ENCODE measurements at places on chromosomes 7 and 10. TPM values are rescaled to one million over a fixed set of nuclear protein-coding genes. Genes with fewer than 3 reads are reported as not detected.

The MYO1G gene
- 0.15 TPM for total RNA-seq

The LRRC4 gene
- not detected for total RNA-seq

The PLEKHS1 gene
- total RNA-seq: not detected

The AOAH gene
- not detected for total RNA-seq

The EGR2 gene
- total RNA-seq: 1.0 TPM

The ZNF316 gene
- total RNA-seq: 27.1 TPM

The ADCYAP1R1 gene
- not detected for total RNA-seq

The SUN3 gene
- total RNA-seq: 0.22 TPM

The PLEKHA1 gene
- total RNA-seq: 55.8 TPM

GRCh38 chr7:16026253-16027020 is 340.0 kb upstream of the MEOX2 start:
- H3K4me1 ChIP-seq: no peaks in the 10 kb centered on the region
- peaks cover 44% of the 10 kb centered on the region for H3K27me3 ChIP-seq
- no peaks in the 10 kb centered on the region for H3K36me3 ChIP-seq
- H3K4me3 ChIP-seq: no peak overlapping the region
- DNase-seq: peak; percentile 1

DNA sequence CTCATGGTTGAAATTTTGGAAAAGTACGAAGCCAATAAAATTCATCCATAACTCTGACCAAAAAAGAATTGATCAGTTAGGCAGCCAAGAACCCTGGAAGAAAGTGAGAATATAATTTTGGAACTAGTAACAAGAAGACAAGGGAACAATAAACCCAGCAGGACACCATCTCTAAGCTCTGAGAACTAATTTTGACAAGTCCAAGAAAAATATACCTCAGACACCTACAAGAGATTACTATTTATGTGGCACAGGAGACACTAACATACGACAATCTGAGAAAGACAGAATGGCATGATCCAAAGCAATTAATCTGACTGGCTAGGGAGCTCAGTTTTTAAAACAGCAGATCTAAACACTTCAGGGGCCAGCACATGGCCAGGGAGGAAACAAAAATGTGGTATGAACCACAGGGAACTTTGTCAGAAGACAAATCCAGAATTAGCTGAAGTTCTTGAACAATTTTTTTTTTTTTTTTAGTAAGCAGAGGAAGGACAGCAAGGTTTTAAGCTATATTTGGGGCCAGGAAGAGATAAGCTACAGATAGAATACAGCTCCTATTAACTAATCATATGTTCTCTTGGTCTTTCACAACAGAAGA is 38.9 kb downstream of the PARD3 start:
- H3K27ac ChIP-seq: no peak overlapping the region
- peaks cover 32% of the 10 kb centered on the region for H3K4me1 ChIP-seq
- H3K27me3 ChIP-seq: no peaks in the 10 kb centered on the region
- peaks cover 6% of the 10 kb centered on the region for H3K36me3 ChIP-seq

DNA sequence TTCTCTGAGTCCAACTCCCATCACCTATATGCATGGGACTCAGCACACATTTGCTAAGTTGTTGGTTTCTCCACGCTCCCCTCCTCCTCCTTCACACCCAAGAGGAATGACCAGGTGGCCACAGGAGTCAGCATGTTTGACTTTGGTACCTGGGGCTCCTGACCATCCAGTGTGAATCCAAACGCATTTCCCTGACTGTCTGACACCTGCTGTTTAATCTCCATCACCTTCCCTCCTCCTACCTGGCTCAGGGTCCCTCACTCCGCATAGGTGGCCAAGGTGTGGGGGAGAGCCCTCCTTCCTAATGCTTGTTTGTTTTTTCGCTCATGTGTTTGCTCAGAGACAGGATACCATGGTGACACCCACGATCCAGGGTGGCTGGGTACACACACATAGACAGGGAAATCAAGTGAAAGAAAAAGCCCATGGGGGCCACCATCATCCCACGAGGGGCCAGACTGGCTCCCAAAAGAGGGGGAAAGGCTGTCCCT is 194.9 kb downstream of the KCNMA1 start:
- H3K27me3 ChIP-seq: no peaks in the 10 kb centered on the region
- H3K4me1 ChIP-seq: no peaks in the 10 kb centered on the region
- H3K4me3 ChIP-seq: no peak overlapping the region
- H3K27ac ChIP-seq: no peak overlapping the region
- no peaks in the 10 kb centered on the region for H3K36me3 ChIP-seq

GRCh38 chr7:116365797-116366196 is 133.7 kb upstream of the CAV2 start:
- peaks cover 9% of the 10 kb centered on the region for H3K4me1 ChIP-seq
- H3K36me3 ChIP-seq: peaks cover 7% of the 10 kb centered on the region
- DNase-seq: no peak
- H3K4me3 ChIP-seq: no peak overlapping the region
- H3K27ac ChIP-seq: no peak overlapping the region

GRCh38 chr7:19317461-19317860 is 172.2 kb upstream of the FERD3L start:
- no peaks in the 10 kb centered on the region for H3K27me3 ChIP-seq
- peaks cover 25% of the 10 kb centered on the region for H3K4me1 ChIP-seq
- H3K4me3 ChIP-seq: no peak overlapping the region
- no peaks in the 10 kb centered on the region for H3K36me3 ChIP-seq
- H3K27ac ChIP-seq: no peak overlapping the region
- peak; percentile 3 for DNase-seq

- H3K36me3 ChIP-seq: peaks cover 25% of the 10 kb centered on the region
- H3K27ac ChIP-seq: peak overlapping the region; percentile 91
- peaks cover 21% of the 10 kb centered on the region for H3K4me1 ChIP-seq
Observed at GRCh38 chr10:128046953-128047290, 79.3 kb downstream of the MKI67 start.

DNA sequence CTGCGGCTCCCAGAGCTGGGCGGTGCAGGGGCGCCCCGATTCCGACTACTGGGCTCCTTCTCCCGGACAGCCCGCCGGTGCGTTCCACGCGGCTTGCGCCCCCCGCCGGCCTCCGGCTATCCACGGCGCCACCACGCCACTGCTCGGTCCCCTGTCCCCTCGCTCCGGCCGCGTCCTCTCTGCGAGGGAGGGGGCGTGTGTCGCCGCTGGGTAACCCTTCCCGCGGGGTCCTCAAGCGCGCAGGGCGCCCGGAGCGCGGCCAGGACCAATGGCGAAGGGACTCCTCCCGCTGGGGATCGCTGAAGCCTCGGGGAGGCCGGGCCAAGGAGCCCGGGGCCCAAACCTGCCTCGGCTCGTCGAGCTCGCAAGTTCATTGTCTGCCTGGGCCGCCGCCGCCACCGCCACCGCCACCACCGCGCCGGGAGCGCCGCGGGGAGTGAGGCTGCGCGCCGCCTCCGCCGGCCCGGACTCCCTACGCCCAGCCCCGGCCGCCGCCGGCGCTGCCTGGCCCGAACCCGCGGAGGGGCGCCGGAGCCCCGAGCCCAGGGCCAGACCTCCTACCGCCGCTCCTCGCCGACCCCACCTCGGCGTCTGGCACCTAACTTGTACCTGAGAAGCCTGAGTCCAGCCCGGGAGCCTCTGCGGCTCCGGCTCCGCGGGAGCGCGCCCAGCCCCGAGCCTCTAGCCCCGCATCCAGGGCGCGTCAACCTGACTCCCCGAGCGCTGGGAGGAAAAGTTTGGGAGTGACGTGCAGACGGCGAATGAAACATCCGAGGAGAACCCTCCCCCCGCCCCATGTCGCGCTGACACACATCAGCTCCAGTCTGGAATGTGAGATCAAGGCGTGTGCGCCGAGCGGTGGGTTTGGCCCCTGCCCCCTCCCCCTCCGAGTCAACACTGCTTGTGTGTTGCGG is at the start of gene CHST15:
TSS of gene CHST15 (minus strand) at position 739 of the 914 bp plus-strand sequence. CDS start 47,386 bp downstream, outside the sequence.
- H3K36me3 ChIP-seq: peaks cover 6% of the 10 kb centered on the region
- H3K27ac ChIP-seq: peak within 1 kb of the TSS; percentile 54
- H3K4me1 ChIP-seq: peaks cover 25% of the 10 kb centered on the region
- H3K4me3 ChIP-seq: peak within 1 kb of the TSS; percentile 79
- DNase-seq: peak; percentile 83

DNA sequence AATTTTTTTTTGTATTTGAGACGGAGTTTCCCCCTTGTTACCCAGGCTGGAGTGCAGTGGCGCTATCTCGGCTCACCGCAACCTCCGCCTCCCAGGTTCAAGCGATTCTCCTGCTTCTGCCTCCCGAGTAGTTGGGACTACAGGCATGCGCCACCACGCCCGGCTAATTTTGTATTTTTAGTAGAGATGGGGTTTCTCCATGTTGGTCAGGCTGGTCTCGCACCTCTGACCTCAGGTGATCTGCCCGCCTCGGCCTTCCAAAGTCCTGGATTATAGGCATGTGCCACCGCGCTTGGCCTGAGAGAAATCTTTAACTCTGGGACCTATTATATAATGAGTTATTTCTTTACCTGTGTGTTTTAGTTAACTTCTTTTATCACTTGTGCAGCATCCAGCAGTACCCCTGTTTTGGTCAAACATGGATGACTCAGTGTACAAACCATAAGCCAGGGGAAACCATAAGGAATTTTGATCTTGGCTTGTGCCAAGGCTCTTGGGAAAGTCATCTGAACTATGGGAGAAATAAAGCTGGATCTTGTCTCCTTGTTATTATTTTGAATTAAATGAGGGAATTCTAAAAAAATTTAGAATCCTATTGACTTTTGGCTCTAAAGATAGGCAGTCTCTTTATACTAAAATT is 23.6 kb upstream of the ZRANB1 start:
- peak overlapping the region; percentile 80 for H3K27ac ChIP-seq
- peaks cover 17% of the 10 kb centered on the region for H3K4me1 ChIP-seq
- peak overlapping the region; percentile 91 for H3K4me3 ChIP-seq
- peaks cover 10% of the 10 kb centered on the region for H3K36me3 ChIP-seq

DNA sequence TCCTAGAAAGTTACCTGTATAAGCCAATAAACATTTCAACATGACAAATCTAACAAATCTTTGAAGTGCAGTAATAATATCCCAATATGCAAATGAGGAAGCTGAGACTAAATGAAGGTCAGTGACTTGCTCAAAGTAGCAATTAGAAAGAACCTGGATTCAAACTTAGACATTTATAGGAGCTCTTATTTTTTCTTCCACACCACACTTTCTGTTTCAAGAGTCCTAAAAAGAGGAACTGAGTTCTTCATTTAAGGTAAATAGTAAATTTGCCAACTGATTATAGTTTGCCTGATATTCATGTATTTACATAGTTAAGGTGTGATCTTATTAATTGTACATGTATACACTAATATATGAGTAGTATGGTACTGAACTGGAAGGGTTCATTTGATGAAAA is 44.0 kb downstream of the KLHDC10 start:
- H3K4me1 ChIP-seq: no peaks in the 10 kb centered on the region
- H3K27ac ChIP-seq: no peak overlapping the region
- H3K27me3 ChIP-seq: no peaks in the 10 kb centered on the region
- DNase-seq: no peak

DNA sequence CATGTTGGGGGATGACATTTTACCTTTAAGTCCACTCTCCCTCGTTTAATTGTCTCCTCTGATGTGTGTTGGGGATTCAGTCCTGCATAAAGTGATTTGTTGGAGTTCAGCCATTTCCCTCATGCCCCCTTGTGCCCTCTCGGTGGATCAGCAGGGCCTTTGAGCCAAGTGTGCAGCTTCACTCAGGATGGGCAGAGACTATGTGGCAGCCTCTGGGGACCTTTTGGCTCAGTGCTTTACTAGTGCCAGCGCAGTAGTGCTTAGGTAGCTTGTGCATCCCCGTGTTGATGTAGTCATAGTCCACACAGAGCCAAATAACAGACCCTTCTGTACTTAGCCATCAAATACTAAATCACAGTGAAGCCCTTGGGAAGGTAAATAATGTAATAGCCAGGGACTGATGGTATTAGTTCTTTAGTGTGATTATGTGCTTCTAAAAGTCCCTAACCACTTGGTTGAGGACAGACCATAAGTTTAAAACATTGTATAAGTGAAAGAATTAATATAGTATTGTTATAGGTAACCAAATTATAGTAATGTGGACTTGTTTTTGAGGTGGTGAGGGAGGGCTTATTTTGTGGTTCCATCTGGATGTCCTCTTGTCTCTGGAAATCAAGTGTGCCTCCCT is 11.4 kb downstream of the BUB3 start:
- no peaks in the 10 kb centered on the region for H3K27me3 ChIP-seq
- peaks cover 75% of the 10 kb centered on the region for H3K36me3 ChIP-seq
- DNase-seq: no peak
- no peak overlapping the region for H3K27ac ChIP-seq
- no peaks in the 10 kb centered on the region for H3K4me1 ChIP-seq

- H3K27ac ChIP-seq: no peak overlapping the region
- no peaks in the 10 kb centered on the region for H3K36me3 ChIP-seq
- H3K27me3 ChIP-seq: no peaks in the 10 kb centered on the region
- no peak overlapping the region for H3K4me3 ChIP-seq
Observed at GRCh38 chr7:46247664-46248063, 326.6 kb upstream of the IGFBP3 start.

DNA sequence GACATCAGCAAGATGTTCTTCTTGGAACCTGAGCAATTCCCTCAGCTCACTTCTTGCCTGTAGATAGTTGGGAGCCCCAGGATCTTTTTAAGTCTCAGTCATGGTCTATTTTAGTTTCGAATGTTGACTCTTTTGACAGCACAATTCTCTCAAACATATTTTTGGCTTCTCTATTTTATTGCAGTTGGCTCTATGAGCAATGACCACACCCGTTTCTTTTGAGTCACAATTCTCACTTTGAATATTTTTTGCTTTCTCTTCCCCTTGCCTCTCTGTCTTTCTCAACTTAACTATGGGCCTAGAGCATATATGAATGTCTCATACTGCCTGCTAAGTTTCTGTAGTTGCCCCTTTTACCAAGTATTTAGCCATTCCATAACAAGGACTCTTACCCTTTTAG is 222.8 kb downstream of the PTN start:
- no peak overlapping the region for H3K4me3 ChIP-seq
- DNase-seq: no peak
- no peaks in the 10 kb centered on the region for H3K4me1 ChIP-seq
- no peaks in the 10 kb centered on the region for H3K36me3 ChIP-seq

DNA sequence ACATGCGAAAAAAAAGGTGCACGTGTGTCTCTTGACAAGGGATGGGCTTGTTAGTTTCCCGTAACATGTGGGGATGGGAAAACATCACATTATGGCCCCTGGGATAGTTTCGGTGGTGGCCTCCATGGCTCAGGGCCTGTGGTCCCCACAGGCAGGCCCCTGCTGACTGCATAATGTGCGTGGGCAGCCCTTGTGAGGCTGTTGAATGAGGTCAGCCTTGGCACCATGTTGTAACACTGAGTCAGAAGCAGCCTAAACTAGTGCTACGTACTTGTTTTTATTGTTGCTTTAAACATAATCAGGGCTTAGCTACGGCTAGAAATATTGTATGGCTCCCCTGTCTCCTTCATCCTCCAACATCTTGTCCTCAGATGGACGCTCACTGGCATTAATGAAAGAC is 80.6 kb downstream of the BEND7 start:
- no peak overlapping the region for H3K27ac ChIP-seq
- no peak overlapping the region for H3K4me3 ChIP-seq
- peak; percentile 25 for DNase-seq
- no peaks in the 10 kb centered on the region for H3K27me3 ChIP-seq
- H3K36me3 ChIP-seq: peaks cover 8% of the 10 kb centered on the region

DNA sequence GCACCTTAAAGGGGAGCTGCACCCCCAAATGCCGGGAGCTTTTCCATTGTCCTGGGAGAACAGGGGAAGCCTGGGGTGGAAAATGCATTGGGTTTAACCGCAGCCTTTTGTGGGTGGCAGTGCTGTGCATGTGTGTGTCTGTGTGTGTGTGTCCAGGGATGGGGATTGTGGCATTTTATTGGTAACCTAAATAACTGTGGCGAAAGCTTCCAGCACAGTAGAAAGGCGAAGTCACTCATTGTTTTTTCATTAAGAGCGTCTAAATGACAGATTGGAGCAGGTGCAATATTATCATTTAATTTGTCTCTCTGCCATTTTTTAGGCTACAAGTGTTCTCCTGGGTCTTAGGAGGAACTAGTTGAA is 55.1 kb downstream of the INSIG1 start:
- H3K27ac ChIP-seq: no peak overlapping the region
- no peak for DNase-seq
- H3K36me3 ChIP-seq: no peaks in the 10 kb centered on the region
- H3K4me1 ChIP-seq: peaks cover 5% of the 10 kb centered on the region

- no peak overlapping the region for H3K4me3 ChIP-seq
- peak overlapping the region; percentile 83 for H3K27ac ChIP-seq
- H3K27me3 ChIP-seq: no peaks in the 10 kb centered on the region
- peak; percentile 68 for DNase-seq
Observed at GRCh38 chr7:66283003-66283920, 78.1 kb downstream of the TPST1 start.
